ENCODE measurements at places on chromosomes 2 and 18. TPM values are rescaled to one million over a fixed set of nuclear protein-coding genes. Genes with fewer than 3 reads are reported as not detected.

The SLC35G4 gene
- total RNA-seq = not detected

DNA sequence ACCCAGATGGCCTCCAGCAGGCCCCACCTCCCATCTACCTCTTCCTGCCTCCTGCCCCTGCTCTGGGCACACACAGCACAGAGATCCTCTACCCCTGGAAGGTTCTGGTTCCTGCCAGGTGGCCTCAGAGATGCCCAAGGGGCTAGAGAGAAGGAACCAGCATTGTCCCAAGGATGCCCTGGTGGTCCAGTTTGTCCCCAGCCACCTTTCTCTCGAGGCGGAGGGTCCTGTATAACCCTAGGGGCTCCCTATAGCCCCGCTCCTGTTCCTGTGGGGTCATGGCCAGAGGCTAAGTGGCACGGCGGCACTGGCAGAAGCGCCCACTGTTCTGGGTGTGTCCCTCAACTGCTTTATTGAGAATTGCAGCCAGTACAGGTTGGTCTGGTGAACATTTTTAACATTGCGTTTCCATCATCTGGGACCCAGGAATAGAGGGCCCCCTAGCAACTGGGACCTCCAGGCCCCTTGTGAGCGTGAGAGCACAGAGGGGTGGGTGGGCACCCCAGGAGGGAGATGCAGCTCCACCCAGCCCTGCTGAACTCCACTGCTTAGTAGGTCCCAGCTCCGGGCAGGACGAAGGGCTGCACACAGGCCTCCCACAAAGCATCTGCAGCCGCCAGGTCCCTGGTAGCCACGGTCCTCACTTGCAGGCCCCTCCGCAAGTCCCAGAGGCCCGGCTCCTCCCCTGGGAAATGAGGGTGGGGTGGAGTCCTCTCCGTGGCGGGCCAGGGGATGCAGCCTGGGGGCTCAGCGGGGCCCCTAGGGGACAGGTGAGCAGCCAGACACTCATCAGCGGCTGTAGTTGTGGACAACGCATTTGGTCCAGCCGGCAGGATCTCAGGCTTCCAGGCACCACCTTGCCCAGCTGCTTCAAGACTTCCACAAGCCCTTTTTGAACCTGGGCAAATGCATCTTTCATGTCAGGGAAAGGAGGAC, 33.1 kb downstream of the GPC1 start:
- no peak for DNase-seq
- H3K27ac ChIP-seq = no peak overlapping the region
- H3K36me3 ChIP-seq = no peaks in the 10 kb centered on the region

GRCh38 chr2:190841707-190842505, 38.7 kb upstream of the GLS start:
- H3K4me1 ChIP-seq = peaks cover 3% of the 10 kb centered on the region
- no peaks in the 10 kb centered on the region for H3K36me3 ChIP-seq
- no peak overlapping the region for H3K27ac ChIP-seq
- H3K27me3 ChIP-seq = no peaks in the 10 kb centered on the region
- no peak overlapping the region for H3K4me3 ChIP-seq

DNA sequence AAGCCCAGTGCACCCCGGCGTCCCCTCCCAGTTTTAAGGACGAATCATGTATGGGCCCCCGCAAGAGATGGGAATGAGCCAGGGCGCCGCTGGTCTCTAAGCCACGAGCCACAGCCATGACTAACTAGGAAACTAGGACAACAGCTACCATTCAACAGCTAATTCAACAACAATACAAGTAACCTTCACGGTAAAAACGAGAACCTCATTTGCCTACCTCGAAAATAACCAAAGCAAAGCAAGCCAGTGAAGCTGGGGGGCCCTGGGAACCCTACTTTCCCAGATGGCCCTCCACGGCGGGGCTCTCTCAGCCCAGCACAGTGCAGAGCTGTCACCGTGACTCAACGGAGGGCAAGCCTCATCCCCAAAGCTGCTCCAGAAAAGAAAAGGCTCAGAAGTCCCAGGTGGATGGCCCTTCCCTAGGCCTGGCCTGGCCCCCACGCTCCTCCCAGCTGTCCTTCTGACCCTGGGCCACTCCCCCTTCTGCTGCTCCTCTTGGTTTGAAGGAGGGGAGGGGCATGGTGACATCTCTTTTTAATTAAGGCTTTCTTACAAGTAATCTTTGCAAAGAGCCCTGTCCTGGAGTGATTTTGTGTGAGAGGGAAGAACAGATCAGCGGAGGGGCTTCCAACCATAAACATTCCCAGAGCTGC, 126.3 kb downstream of the HDAC4 start:
- no peak for DNase-seq
- H3K27me3 ChIP-seq = no peaks in the 10 kb centered on the region
- no peak overlapping the region for H3K4me3 ChIP-seq
- H3K27ac ChIP-seq = peak overlapping the region; percentile 74
- H3K36me3 ChIP-seq = peaks cover 19% of the 10 kb centered on the region

The PROKR1 gene
- 0.05 TPM for total RNA-seq

- H3K4me1 ChIP-seq = no peaks in the 10 kb centered on the region
- no peaks in the 10 kb centered on the region for H3K36me3 ChIP-seq
- H3K27me3 ChIP-seq = no peaks in the 10 kb centered on the region
- no peak overlapping the region for H3K4me3 ChIP-seq
- H3K27ac ChIP-seq = no peak overlapping the region
- DNase-seq = no peak
These were observed 536.4 kb upstream of the PIK3C3 start for GRCh38 chr18:41418598-41418997.

The GRHL1 gene
- total RNA-seq = 1.2 TPM

The DNAH7 gene
- 0.33 TPM for total RNA-seq

- no peak for DNase-seq
- H3K4me1 ChIP-seq = no peaks in the 10 kb centered on the region
- H3K27me3 ChIP-seq = no peaks in the 10 kb centered on the region
- H3K4me3 ChIP-seq = no peak overlapping the region
- no peak overlapping the region for H3K27ac ChIP-seq
- H3K36me3 ChIP-seq = no peaks in the 10 kb centered on the region
These were observed 50.5 kb downstream of the OSBPL6 start for GRCh38 chr2:178244777-178245176.

Measured in thymus (tissue), 14 donors.